ENCODE measurements at places on chromosomes 12 and 14. TPM values are rescaled to one million over a fixed set of nuclear protein-coding genes. Genes with fewer than 3 reads are reported as not detected.
A peak's percentile ranks its signal among the peaks of the same experiment; 100 is the strongest.

The BICDL1 gene
- total RNA-seq, result 10.5 TPM

- H3K36me3 ChIP-seq, result no peaks in the 10 kb centered on the region
- peaks cover 3% of the 10 kb centered on the region for H3K4me1 ChIP-seq
- no peak overlapping the region for H3K27ac ChIP-seq
- no peak for DNase-seq
Measured at GRCh38 chr12:2277492-2278155, 224.8 kb downstream of the CACNA1C start.

GRCh38 chr12:130989391-130989790 is 35.7 kb downstream of the ADGRD1 start:
- no peak for DNase-seq
- no peak overlapping the region for H3K27ac ChIP-seq
- peaks cover 13% of the 10 kb centered on the region for H3K4me1 ChIP-seq
- H3K4me3 ChIP-seq, result no peak overlapping the region
- H3K27me3 ChIP-seq, result no peaks in the 10 kb centered on the region

The ADAM20 gene
- 2.1 TPM for total RNA-seq

GRCh38 chr14:91299121-91300115 is 54.9 kb upstream of the GPR68 start:
- H3K4me3 ChIP-seq, result no peak overlapping the region
- no peaks in the 10 kb centered on the region for H3K4me1 ChIP-seq
- H3K36me3 ChIP-seq, result no peaks in the 10 kb centered on the region
- peak; percentile 79 for DNase-seq

- H3K36me3 ChIP-seq, result no peaks in the 10 kb centered on the region
- DNase-seq, result no peak
- peaks cover 12% of the 10 kb centered on the region for H3K4me1 ChIP-seq
Measured at GRCh38 chr14:70018230-70018629, 139.0 kb downstream of the SMOC1 start.

The POTEM gene
- not detected for total RNA-seq

DNA sequence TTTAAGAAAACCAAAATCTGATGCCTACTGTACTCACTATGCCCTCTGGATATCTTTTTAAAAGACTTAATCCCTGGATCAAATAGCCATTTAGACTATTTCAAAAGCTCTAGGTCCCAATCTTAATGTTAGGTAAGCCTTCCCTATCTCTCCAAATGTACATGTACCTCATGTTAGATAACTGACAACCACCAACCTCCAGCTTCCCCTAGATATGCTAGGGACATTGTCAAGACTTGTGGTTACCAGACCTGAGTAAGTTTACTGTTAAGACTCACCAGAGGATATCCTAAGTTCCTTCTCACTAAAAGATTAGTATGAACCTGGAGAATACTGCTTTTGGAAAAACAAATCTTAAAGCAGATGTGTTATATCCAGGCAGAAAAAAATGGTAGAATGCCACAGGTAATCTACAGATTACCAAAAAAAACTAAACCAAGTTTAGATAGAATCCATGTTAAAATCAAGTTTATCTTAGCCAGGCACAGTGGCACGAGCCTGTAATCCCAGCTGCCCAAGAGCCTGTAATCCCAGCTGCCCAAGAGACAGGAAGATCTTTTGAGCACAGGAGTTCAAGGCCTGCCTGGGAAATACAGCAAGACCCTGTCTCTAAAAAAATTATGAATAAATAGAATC is 9.7 kb downstream of the NAP1L1 start:
- H3K4me3 ChIP-seq, result no peak overlapping the region
- H3K36me3 ChIP-seq, result no peaks in the 10 kb centered on the region
- H3K27me3 ChIP-seq, result no peaks in the 10 kb centered on the region
- no peak for DNase-seq

- H3K27me3 ChIP-seq, result no peaks in the 10 kb centered on the region
- no peaks in the 10 kb centered on the region for H3K36me3 ChIP-seq
- no peaks in the 10 kb centered on the region for H3K4me1 ChIP-seq
- no peak overlapping the region for H3K27ac ChIP-seq
- DNase-seq, result no peak
Measured at GRCh38 chr12:117447665-117448366, 86.4 kb upstream of the NOS1 start.

DNA sequence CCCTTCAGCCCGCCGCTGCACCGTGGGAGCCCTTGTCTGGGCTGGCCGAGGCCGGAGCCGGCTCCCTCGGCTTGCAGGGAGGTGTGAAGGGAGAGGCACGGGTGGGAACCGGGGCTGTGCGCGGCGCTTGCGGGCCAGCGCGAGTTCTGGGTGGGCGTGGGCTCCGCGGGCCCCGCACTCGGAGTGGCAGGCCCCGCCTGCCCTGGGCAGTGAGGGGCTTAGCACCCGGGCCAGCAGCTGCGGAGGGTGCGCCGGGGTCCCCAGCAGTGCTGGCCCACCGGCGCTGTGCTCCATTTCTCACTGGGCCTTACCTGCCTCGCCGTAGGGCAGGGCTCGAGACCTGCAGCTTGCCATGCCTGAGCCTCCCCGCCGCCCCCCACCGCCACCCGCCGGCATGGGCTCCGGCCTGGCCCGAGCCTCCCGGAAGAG is 21.4 kb downstream of the TMEM121 start:
- H3K36me3 ChIP-seq, result no peaks in the 10 kb centered on the region
- H3K4me3 ChIP-seq, result no peak overlapping the region
- no peak for DNase-seq
- H3K27ac ChIP-seq, result no peak overlapping the region
- no peaks in the 10 kb centered on the region for H3K27me3 ChIP-seq

The TAS2R10 gene
- total RNA-seq, result 4.4 TPM

DNA sequence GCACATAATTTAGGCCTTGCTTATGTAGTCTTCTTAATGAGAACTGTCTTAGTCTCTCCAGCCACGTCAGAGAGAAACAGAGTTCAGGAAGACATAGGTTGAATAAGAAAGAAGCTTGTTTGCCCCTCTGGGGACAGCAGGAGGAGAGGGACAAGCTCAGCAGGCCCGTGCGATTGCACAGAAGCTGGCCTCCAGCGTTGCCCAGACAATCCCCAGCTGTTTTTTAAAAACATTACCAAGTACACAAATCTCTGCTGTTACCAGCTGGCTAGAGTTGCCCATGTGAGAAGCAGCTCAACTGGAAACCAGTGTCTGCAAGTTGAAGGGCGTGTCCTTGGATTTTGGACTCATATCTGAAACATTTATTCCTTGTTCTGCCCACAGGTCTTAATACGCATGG is 232.6 kb downstream of the EFCAB11 start:
- no peak overlapping the region for H3K4me3 ChIP-seq
- peak overlapping the region; percentile 84 for H3K27ac ChIP-seq
- peaks cover 14% of the 10 kb centered on the region for H3K4me1 ChIP-seq
- no peaks in the 10 kb centered on the region for H3K36me3 ChIP-seq
- no peaks in the 10 kb centered on the region for H3K27me3 ChIP-seq

The TPPP2 gene
- total RNA-seq, result not detected

GRCh38 chr12:108145011-108145410 is 15.9 kb downstream of the WSCD2 start:
- no peak overlapping the region for H3K27ac ChIP-seq
- no peaks in the 10 kb centered on the region for H3K27me3 ChIP-seq
- DNase-seq, result no peak
- no peaks in the 10 kb centered on the region for H3K36me3 ChIP-seq
- no peak overlapping the region for H3K4me3 ChIP-seq

DNA sequence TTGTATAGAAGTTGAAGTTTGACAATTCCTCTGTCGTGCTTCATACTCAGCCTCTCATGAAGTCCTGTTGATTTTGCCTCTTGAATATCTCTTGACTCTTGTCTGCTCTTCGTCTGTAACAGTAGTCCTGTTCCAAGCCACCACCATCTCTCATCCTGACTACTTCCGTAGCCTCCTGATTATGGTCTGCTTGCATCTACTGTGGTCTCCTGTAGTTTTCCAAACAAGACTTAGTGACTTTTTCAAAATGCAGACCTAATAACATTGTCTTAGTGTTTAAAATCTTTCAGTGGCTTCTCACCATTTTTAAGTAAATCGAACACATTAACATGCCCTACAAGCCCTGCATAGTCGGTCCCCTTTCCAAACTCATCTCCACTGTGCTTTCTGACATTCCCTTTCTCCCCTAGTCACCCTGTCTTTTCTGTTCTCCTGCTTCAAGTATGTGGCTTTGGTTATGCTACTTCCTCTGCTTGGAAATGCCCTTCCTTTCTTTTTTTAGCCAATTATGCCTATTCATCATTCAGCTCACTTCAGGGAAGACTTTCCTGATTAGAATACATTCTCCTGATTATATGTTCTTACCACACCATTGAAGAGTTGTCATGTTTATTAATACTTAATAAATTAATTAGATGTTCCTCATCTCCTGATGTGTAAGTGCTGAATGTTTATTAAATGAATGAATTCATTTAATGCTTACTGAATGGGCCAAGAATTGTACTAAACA is 2.0 kb downstream of the SCYL2 start:
- H3K36me3 ChIP-seq, result no peaks in the 10 kb centered on the region
- no peaks in the 10 kb centered on the region for H3K27me3 ChIP-seq
- peaks cover 41% of the 10 kb centered on the region for H3K4me1 ChIP-seq
- H3K27ac ChIP-seq, result no peak overlapping the region
- H3K4me3 ChIP-seq, result peak overlapping the region; percentile 91

The L2HGDH gene
- 1.1 TPM for total RNA-seq

The USP44 gene
- 13.4 TPM for total RNA-seq

- no peak overlapping the region for H3K27ac ChIP-seq
- no peaks in the 10 kb centered on the region for H3K36me3 ChIP-seq
- no peak overlapping the region for H3K4me3 ChIP-seq
- H3K4me1 ChIP-seq, result peaks cover 15% of the 10 kb centered on the region
- no peaks in the 10 kb centered on the region for H3K27me3 ChIP-seq
Measured at GRCh38 chr14:103890821-103891666, 37.2 kb upstream of the TDRD9 start.

DNA sequence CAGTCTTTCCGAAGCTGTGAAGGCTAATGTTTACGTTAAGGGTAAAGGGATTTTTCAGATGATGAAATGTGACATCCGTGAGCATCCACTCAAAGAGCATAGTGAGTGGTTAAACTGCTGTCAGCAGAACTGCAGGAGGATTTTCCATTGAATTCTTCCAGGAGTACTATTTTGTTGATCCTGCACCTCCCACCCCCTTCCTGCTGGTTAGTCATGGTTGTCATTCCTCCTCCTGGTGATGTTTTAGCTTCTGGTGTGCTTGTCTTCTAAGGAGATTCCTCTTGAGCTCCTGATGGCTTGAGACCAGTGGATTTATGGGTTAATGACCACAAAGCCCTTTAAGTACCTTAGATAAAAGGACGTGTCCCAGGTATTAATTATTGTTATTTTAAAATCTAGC is 2.4 kb upstream of the GPRC5D start:
- no peak for DNase-seq
- H3K4me3 ChIP-seq, result no peak overlapping the region
- H3K27me3 ChIP-seq, result no peaks in the 10 kb centered on the region
- peaks cover 4% of the 10 kb centered on the region for H3K36me3 ChIP-seq
- H3K4me1 ChIP-seq, result no peaks in the 10 kb centered on the region
- no peak overlapping the region for H3K27ac ChIP-seq

DNA sequence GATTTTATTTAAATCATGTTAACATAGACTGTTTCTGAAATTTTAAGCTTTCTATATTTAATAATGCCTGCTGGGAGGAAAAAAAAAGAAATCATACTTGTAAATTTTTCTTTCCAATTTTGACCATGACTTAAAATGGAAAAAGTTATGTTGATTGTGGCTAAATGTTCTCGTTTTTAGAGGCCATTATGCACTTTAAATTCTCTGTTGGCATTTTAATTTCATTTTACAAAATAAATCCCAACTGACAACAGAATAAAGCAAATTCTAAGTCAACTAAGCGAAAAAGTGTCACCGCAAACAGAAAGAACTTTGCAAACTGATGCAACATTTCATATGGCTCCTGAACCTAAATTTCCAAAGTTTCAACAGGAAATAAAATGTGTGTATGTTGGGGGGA is 74.8 kb upstream of the G2E3 start:
- H3K27ac ChIP-seq, result no peak overlapping the region
- no peak overlapping the region for H3K4me3 ChIP-seq
- DNase-seq, result no peak

The SLC35F4 gene
- total RNA-seq, result not detected

GRCh38 chr12:72740064-72740463 is 467.9 kb downstream of the TRHDE start:
- H3K4me1 ChIP-seq, result no peaks in the 10 kb centered on the region
- no peak for DNase-seq
- no peak overlapping the region for H3K27ac ChIP-seq
- no peaks in the 10 kb centered on the region for H3K27me3 ChIP-seq
- H3K36me3 ChIP-seq, result no peaks in the 10 kb centered on the region

The RNASE2 gene
- total RNA-seq, result 1.3 TPM

- H3K27me3 ChIP-seq, result no peaks in the 10 kb centered on the region
- no peak overlapping the region for H3K27ac ChIP-seq
- no peaks in the 10 kb centered on the region for H3K36me3 ChIP-seq
- H3K4me1 ChIP-seq, result peaks cover 24% of the 10 kb centered on the region
- H3K4me3 ChIP-seq, result no peak overlapping the region
Measured at GRCh38 chr14:100547633-100548294, 39.5 kb downstream of the BEGAIN start.

The SLC38A4 gene
- not detected for total RNA-seq

The KCNMB4 gene
- 3.9 TPM for total RNA-seq

The RIPK3 gene
- total RNA-seq, result 92.2 TPM

The EML5 gene
- 10.5 TPM for total RNA-seq

- no peak overlapping the region for H3K4me3 ChIP-seq
- H3K36me3 ChIP-seq, result no peaks in the 10 kb centered on the region
- no peak overlapping the region for H3K27ac ChIP-seq
- no peaks in the 10 kb centered on the region for H3K4me1 ChIP-seq
- DNase-seq, result no peak
Measured at GRCh38 chr12:94033101-94033500, 115.3 kb upstream of the PLXNC1 start.

The CLEC1A gene
- 3.9 TPM for total RNA-seq

The SLC35E3 gene
- 21.0 TPM for total RNA-seq

The CCDC91 gene
- 29.7 TPM for total RNA-seq

DNA sequence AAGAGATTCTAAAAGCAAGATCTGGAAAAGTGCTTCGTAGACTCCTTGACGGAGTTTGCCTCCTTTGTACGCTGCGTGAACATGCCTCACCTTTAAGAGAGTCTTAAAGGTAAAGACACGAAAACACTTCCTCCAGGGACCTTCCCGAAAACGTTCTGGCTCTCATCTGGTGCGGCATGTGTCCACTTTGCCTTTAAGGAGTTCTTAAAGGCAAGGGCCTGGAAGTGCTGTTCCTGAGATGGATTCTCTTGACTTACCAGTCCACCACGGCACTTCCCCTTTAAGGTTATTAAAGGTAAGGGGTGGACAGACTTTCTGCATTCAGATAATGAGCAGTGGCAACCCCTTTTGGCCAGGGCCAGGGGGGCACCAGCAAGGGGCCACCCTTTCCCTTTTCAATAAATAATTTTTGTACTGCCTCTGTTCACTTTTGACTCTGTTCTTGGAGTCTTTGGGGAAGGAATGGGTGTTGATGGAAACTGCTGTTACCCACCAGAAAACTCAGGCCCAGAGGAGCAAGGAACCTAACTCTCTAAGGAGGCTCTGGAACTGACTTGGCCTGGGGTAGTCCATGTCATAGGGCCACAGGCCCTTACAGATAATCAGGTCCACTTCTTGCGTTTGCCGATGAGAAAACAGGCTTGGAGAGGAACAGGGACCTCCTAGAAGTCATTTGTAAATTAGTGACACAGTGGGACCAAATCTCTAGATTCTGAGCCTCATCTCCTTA is 4.4 kb downstream of the REM2 start:
- peak overlapping the region; percentile 80 for H3K27ac ChIP-seq
- H3K4me1 ChIP-seq, result peaks cover 29% of the 10 kb centered on the region
- H3K4me3 ChIP-seq, result peak overlapping the region; percentile 59
- no peak for DNase-seq

The TAS2R46 gene
- 7.1 TPM for total RNA-seq

Data from upper lobe of left lung (tissue), 6 donors.